ENCODE measurements at places on chromosomes 2 and 18.

DNA sequence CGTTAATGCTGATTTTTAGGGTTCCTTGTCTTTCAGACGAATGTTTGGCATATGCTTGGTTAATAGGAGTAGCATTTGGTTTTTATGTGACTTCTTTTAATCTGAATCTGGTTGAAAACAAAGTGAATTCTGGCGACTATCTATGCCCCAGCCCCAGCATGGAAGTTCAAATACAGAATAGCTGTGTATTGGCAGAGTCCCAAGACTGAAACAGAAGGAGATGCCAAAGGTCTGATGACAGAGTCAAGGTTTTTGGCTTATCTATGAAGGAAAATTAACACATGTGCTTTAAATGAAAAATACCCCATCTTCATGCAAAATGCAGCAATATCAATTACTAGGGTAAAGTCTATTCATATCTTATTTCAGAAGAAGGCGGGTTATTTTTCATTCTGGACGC is 734.8 kb upstream of the NXPH2 start:
- DNase-seq, result no peak

DNA sequence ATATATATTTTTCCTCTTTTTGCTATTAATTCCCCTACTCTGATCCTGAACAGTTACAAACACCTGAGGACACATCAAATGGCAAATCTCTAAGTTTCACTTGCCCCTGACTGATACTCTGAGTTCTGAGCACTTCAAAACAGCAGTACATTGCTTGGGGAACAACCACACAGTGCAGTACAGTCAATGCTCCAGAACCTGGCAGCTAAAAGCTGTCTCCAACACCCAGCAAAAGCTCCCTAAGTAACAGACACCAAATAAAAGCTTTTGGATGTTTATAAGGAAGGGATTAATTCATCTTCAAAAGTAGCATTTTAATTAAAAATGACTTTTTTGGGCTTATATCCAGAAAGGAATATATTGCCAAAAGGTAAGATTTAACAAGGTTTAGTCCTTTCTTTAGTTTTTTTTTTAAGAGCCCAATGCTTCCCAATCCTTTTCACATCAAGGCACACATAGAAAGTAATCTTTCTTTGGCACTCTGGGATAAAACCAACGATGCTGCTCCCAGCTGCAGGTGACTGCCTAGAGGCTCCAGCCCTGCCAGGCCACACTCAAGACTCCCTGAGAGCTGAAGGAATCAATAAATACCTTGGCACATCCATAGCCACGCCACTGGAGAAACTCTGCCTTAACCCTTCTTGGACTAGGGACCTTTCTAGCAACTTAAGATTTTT is 164.9 kb upstream of the ZFP36L2 start:
- no peak for DNase-seq

GRCh38 chr18:48488388-48488850 is 50.4 kb upstream of the CTIF start:
- no peak for DNase-seq

- no peak for DNase-seq
Observed at GRCh38 chr2:227595797-227596196, 2.9 kb upstream of the SCYGR2 start.

DNA sequence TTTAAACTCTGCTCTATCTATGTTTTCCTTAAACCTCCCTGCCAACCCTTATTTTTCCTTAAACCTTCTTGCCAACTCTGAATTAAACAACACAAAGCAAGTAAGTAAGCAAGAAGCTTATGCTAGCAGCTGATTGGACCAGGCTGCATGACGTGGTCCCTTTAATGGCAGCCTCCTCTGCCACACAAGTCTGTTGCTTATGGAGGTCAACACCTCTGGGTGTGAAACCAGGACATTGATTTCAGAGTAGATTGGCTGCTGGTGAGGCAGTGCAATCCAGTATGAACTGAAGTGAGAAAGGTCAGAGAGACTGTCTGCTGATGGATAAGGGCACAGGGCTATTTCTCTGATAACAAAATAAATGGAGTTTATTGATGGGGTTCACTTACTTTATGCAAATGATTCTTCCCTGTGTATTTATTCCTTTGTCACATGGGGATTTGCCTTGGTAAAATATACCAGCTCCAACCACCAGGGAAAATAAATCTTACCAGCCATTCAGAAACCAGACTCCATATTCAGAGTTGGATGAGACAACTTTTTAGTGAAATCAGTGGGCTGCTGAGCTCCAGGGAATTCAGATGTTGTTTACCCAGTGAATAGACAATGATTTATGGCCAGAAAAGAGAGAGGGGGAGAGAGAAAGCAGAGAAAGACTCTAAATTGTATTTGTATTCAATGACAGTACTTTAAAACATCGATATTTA is 112.2 kb upstream of the NCKAP5 start:
- no peak for DNase-seq

GRCh38 chr2:60560734-60561644 is 7.5 kb upstream of the BCL11A start:
- DNase-seq, result no peak

GRCh38 chr2:133600266-133600928 is 32.1 kb upstream of the NCKAP5 start:
- DNase-seq, result no peak

- DNase-seq, result no peak
Observed at GRCh38 chr2:4668381-4668780, 965.0 kb downstream of the DCDC2C start.

GRCh38 chr2:126175222-126175621 is 480.7 kb upstream of the GYPC start:
- DNase-seq, result no peak

- DNase-seq, result no peak
Observed at GRCh38 chr18:13191779-13192178, 26.8 kb upstream of the LDLRAD4 start.

GRCh38 chr2:39636306-39636705 is 29.4 kb upstream of the TMEM178A start:
- DNase-seq, result no peak

DNA sequence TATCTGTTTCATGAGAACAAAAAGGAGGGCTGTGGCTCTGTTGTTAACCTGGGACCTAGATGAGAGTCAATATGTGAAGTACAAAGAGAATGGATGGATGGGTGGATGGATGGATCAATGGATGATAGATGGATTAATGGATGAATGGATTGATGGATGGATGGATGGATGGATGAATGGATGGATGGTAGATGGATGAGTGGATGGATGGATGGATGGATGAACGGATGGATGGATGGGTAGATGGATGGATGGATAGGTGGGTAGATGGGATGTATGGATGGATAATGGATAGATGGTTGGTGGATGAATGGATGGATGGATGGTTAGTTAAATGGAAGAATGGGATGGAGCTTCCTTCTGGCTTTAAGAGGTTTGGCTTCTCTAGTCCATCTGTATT is 396.7 kb downstream of the ALK start:
- no peak for DNase-seq

DNA sequence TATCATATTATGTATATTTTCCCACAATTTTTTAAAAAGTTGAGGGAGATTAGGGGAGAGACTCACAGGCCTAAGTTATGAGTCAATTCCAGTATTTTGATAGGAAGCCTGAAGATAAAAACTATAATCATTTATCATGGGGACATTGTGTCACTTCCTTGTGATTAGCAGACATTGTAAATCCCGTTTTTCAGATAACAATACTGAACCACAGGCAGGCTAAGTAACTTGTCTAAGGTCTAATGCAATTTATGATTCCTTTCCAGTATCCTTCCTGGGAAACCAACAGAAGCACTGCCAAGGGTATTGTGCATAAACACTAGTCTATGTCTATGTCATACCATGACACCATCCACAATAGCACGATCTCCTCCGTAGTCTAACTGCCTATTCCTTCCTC is 235.2 kb upstream of the PIK3C3 start:
- DNase-seq, result no peak

GRCh38 chr2:130251873-130252620 is 53.8 kb upstream of the TUBA3E start:
- DNase-seq, result no peak

DNA sequence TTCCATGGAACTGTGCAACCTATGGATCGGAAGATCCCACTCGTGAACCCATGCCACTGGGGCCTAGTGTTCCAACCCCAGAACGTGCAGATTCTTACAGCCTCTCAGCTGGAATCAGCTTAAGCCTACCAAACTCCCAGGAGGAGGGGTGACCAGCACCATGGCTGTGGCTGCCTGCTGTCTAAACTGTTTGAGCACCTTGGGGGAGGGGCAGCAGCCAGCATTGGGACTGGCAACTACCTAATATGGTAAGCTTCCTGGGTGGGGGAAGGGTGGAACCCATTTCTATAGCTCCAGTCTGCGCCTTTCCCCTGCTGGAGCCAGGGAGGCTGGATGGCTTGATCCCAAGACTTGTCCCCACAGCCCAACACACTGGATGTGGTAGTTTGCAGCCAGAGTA is 10.7 kb upstream of the POLE4 start:
- no peak for DNase-seq

DNA sequence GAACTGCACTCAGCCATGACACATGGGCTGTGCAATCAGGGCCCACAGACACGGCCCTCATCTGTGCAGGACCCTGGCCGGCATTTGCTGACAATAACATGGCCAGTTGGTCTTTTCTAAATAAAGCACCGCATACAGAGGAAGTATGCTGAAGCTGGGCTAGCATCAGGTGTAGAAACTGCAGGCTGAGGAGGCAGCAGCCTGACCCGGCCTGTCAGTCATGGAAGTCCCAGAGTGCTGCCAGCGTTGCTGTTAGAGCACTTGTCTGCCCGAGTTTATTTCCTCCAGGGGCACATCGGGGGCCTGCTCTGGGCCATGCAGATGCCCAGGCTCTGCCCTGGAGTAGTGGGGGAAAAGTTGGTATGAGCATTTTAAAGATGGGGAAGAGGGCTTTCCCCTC is 4.1 kb upstream of the PTPN18 start:
- DNase-seq, result no peak

GRCh38 chr18:59954241-59954640 is 54.4 kb downstream of the PMAIP1 start:
- no peak for DNase-seq

GRCh38 chr2:42828487-42829425 is 36.4 kb upstream of the HAAO start:
- DNase-seq, result peak; percentile 38
